ENCODE measurements at places on chromosomes 4 and X. TPM values are rescaled to one million over a fixed set of nuclear protein-coding genes. Genes with fewer than 3 reads are reported as not detected.

Gene IL9R
- polyA plus RNA-seq: 0.16 TPM

Gene KCND1
- polyA plus RNA-seq: 3.9 TPM

Gene CORIN
- 5.6 TPM for polyA plus RNA-seq

DNA sequence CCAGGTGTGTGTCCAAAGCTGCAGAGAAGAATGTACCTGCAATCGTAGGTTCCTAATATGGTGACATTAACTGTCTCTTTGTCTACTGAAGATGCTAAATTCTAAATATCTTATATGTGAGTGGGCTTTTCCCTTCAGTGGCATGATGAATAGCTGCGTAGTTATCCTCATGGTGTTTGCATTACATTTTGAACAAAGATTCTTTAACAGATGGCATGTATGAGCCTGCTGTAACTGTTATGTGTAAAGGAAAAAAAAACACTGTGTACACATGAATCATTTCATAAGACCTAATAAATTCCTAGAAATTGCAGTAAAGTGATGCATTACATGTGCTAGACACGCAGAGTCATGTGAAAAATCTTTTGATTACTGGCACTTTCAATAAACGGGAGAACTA lies 288.0 kb downstream of the SH2D1A start:
- no peak for DNase-seq

DNA sequence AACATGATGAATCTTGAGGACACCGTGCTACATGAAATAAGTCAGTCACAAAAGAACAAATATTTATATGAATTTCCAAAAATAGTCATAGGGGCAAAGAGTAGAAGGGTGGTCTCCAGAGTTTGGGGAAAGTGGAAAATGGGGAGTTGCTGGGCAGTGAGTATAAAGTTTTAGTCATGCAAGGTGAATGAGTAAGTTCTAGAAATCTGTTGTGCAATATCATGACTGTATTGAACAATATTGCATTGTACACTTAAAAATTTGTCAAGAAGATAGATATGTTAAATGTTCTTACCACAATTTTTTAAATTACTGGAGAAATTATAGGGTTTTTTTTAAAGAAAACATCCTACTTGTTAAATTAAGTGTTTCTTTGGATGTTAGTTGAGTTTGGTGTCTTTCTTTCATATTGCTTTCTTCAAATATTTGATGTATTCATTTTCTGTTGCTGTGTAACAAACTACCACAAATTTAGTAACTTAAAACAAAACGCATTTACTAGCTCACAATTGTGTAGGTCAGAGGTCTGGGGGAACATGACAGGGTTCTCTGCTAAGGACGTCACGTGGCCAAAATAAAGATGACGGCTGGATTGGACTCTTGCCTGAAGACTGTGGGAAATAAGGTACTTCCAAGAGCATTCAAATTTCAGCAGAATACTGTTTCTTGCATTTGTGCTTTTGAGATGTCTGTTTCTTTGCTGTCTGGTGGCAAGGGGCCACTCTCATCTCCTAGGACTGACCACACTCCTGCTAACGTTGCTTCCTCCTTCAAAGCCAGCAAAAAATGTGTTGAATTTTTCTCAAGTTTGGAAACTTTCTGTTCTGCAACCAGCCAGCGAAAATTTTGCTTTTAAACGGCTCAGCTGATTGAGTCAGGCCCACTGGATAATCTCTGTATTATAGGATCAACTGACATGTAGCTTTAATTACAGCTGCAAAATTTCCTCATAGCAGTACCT lies 76.7 kb downstream of the CPEB2 start:
- no peak for DNase-seq

GRCh38 chrX:35842674-35843073 lies 44.5 kb downstream of the MAGEB16 start:
- no peak for DNase-seq

DNA sequence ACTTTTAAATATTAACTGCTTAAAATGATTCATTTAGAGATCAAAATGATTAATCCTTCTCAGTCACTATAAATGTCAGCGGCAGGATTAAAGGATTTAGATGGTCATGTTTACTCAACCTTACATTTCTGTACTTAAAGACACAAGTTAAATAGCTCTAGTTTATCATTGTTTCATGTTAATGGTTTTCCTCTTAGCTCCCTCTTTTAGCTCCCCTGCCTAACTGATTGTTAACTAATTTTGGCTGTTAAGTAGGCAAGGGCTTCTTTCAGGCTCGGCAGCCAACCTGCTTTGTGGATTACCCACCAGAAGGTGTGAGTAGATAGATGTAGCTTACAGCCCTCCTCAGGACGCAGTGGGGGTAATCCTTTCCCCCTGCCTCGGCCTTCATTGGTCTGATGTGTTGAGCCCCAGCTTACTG lies 96.0 kb downstream of the TENM3 start:
- no peak for DNase-seq

DNA sequence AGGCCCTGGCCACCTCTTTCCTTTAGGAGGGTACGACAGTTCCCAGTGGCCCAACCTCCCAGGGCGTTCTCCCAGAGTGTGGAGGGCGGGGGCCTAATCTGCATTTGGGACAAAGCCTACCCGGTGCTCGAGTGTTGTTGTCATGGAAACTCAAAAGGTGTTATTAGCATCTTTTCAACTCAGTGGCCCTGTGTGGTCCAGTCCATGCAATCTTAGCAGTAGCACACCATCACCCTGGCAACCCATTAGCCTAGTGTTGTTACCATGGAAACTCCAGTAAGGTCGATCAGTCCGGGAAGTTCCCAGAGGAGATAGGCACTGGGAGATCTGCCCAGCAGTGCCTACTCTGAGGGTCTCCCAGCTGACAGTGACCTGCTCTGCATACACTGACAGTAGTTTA lies 20.2 kb downstream of the APLN start:
- DNase-seq: no peak

GRCh38 chrX:16985286-16985685 lies 38.8 kb downstream of the REPS2 start:
- no peak for DNase-seq

DNA sequence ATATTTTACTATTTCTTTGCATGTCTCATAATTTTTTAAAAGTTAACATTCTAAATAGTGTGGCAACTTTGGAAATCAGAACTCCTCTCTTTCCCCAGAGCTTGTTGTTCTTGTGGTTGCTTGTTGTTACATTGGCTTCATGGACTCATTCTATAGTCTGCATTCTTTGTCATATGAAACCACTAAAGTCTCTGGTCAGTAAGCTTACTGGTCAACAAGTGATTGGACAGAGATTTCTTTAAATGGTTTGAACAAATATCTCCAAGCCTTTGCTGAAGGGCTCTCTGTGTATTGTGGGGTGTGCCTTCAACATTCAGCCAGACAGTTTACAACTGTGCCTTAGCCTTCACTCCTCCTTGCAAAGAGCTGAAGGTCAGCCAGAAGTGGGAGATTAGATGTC lies 147.2 kb downstream of the OPHN1 start:
- DNase-seq: no peak

Data from renal pelvis (tissue), 12 donors.